Femur (tissue), 1 donor: ENCODE measurements at places on chromosomes 1 and 21.

- DNase-seq: no peak
Measured at GRCh38 chr1:40312238-40313205, 4.6 kb downstream of the COL9A2 start.

DNA sequence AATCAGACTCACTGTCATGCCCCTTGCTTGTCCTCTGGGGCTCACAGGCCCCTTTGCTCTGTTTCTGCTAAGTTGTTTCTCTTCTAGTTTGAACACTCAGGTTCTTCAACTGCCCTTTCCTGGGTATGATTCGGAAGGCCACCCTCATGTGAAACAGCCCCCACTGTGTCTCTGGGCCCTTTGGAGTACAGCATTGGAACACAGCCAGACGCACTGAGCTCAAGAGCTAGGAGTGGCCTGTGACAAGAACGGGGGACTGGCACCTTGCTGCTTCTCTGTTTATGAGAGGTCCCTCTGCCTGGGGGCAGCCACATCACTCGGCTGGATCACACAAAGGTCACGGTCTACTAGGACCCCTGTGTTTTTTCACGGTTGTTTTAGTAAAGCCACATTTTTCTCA, 114.4 kb upstream of the ZC3H12A start:
- no peak for DNase-seq

DNA sequence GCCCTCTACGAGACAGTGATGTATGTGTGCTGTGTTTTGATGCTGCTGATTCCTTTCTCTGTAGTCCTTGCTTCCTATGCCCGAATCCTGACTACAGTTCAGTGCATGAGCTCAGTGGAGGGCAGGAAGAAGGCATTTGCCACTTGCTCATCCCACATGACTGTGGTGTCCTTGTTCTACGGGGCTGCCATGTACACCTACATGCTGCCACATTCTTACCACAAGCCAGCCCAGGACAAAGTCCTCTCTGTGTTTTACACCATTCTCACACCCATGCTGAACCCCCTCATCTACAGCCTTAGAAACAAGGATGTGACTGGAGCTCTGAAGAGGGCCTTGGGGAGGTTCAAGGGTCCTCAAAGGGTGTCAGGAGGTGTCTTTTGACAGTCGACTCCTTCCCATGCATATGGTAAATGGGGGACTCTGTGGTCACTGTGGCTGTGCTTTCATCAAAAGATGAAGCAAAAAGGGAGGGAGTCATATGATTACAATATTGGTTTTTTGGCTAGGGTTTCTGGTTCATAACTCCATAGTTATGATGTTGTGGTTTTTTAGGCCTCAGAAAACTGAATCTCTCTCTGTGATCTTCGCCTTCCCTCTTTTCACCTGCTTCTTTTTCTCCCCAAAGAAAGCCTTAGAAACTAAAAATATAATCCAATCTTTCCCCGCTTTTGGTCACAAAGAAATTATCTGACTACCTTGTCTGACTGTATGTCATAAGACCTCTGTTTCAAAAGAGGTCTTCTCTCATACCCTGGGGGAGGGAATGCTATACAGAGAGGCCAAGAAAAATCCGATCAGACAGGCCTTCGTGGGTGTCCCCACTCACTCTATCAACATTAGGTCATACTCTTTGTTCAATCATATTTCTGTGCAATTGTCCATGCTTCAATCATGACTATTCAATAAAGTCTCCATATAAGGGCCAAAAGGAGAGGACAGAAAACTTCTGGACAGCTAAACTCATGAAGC, 4.2 kb downstream of the OR2T1 start:
- DNase-seq: no peak

DNA sequence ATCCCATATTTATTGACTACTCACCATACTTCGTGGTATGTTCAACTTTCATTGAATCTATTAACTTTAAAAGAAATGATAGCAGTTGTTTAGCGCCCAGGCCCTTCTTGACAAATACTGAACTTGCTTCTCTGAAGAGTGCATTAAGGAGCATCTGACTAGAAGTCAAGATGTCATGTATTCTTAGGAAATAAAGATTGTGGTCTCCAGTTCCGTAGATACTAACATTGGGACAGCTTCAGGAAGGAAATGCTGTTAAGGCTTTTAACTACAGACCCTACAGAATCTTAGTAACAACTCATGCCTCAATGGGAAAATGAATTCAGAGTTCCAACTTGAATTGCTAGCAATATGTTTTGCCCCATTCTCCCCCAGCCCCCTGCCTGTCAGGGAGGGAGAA, 14.8 kb downstream of the LYST start:
- no peak for DNase-seq

DNA sequence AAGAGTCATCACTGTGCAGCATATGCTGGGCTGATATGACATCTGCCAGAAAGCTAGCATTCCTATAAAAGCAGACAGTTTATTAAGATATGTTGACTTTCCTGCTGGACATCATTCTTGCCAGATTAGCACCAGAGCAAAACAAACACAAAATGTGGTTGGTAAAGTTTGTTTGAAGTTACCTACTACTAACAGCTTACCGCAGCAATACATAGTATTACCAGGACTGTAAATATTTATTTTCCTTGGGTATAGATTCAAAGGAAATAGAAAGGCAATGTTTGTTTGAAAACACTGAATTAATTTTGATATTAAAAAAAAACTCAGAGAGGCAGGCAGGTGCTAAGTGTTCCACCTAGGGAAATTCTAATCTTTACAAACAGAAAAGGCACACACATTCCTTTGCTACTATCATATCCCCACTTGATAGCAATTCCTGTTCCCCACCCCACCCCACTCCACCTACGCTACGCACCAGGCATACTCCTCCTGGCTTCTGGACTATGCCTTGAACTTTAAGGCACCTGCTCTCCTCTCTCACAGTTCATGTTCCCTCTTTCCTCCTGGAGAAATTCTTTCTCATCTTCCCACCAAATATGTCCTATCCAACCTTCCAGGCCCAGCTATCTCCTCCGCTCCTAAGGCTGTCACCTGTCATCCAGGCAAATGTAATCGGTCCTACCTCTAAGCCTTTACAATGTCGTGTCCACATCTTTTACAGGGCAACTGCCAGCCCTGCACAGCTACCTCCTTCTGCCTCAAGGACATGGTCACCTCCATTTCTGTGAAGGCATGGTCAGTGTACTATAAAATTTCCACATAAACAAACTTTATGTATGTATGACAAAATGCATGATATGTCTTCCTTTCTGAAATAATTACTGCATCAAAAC, 34.7 kb downstream of the PTPN14 start:
- no peak for DNase-seq

- no peak for DNase-seq
Measured at GRCh38 chr1:56216218-56216617, 363.1 kb downstream of the PLPP3 start.

DNA sequence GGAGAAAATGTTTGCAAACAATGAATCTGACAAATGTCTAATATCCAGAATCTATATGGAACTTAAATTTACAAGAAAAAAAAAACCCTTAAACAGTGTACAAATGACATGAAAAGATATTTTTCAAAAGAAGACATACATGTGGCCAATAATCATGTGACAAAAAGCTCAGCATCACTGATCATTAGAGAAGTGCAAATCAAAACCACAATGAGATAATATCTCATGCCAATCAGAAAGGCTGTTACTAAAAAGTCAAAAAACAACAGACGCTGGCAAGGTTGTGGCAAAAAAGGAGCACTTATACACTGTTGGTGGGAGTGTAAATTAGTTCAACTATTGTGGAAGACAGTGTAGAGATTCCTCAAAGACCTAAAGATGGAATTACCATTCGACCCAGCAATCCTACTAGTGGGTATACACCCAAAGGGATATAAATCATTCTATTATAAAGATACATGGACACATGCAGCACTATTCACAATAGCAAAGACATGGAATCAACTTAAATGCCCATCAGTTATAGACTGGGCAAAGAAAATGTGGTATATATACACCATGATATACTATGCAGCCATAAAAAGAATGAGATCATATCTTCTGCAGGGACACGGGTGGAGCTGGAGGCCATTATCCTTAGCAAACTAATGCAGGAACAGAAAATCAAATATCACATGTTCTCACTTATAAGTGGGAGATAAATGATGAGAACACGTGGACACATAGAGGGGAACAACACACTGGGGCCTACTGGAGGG, 123.2 kb downstream of the PTPRC start:
- no peak for DNase-seq

DNA sequence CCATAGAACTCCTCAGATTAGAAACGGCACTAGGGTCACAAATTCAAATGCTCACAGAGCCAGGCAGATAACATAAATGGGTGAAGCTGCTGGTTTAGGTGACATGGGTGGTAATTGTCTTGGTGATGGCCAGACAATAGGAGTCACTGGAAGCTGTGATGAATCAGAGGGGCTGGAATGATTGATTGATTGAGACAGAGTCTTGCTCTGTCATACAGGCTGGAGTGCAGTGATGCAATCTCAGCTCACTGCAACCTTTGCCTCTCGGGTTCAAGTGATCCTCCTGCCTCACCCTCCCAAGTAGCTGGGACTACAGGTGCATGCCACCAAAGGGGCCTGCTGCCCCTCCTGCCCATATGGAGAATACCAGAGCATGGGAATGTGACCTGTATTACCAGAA, 63.0 kb downstream of the HIVEP3 start:
- no peak for DNase-seq

- no peak for DNase-seq
Measured at GRCh38 chr21:23740463-23740862, 1866.8 kb downstream of the MRPL39 start.

- DNase-seq: no peak
Measured at GRCh38 chr1:64006276-64007051, 197.0 kb upstream of the UBE2U start.

DNA sequence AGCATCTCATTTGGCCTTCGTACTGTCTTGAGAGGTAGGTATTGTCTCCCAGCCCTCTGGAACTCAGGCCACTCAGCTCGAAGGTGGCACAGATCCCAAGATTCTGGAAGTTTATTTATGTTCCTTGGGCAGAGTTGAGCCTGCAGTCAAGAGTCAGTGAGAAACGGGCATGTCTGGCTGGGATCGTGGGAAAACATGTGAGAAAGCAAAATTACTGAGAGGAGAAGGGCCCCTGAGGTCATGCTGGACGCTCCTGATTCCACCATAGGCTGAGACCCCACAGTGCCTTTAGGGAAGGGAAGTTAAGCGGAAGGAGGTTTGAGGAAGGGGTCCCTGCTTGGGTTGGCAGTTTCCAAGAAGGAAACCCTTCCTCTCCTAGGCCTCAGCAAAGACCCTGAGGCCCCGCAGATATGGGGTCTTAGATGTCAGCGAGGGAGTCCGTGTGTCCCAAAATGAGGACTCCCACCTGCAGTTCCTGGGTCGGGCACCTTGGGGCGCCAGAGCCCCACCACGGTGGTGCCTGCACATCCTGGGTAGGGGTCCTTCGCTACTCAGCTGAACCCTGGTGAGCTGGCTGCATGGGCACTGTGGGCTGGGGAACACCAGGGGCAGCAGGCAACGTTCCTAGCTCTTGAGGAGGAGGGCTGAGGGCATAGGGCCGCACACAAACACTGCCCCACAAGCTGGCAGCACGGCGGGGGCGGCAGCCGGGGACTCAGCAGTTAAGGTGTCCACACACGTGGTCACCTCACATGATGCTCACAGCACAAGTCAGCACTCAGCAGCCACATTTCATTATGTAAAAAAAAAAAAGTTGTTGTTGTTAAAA, 12.3 kb upstream of the SEMA4A start:
- DNase-seq: no peak

GRCh38 chr1:193042766-193043691, 16.1 kb downstream of the UCHL5 start:
- DNase-seq: no peak

DNA sequence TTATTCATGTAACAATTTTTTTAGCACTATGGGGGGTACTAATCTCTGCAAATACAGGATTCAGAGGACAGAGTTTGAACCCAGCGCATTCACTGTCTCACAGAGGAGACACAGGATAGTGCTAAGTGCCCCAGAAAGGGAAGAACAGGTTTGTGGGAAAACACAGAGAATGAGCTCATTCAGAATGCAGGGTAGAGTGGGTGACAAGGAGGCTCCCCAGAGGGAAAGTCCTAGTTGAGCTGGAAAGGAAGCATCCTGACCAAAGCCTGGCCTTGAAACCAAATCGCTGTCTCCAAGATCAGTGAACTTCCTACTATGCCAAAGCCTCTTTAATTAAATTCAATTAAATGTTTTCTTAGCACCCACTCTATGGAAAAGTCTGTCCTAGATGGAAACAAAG, 19.0 kb upstream of the RGS2 start:
- no peak for DNase-seq

DNA sequence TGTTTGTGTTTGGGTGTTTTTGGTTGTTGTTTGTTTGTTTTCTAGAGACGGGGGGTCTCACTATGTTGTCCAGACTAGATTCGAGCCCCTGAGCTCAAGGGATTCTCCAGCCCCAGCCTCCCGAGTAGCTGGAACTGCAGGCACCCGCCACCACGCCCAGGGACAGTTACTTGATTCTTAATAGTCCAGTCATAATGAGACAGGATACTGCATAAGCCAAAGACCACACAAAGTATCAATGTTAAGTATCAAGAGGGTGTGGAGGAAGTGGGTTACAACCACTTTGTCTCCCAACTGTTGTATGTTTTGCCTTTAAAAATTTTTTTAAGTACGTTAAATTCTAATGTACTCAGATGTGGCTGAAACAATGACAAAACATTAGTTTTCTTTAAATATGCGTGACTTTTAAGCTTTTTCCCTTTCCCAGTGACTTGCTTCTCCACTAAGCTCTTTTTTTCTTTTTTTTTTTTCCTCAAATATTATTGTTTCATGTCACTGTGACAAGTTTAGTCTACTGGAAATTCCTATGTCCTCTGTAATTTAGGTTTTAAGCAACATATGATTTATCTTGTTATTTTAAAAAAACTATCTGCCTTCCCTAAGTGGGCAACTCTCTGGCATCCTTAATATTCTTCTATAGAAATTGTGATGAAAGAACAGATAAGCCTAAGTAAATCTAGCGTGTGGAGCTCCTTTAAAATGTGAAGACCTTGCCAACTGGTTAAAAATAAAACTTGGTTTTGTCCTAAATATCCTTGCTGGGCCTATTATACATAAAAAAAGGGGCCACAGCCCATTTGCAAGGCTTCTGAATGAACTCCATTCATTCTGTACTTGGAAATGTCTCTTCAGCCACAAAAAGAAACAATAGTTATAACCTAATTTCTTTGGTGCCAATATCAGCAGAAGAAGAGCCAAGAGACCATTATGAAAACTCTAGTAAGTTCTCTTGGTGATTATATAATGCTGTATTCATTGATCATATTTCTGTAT, 56.2 kb upstream of the DPH5 start:
- no peak for DNase-seq

DNA sequence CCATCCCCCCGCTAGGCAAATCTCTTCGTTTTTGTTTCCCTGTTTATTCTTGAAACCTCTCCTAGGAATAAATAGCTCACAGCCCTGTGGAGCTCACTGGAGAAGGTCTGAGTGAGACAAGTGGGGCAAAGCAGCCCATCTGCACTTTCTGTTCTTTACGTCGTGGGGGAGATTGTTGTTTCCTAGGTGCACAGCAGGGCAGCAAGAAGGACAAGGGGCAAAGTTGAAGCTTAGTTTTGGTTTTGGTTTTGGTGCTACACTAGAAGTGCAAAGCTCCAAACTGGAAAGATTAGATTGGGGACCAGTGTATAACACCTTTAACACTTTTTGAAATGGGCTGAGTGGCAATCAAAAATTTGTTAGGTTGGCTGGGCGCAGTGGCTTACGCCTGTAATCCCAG, 76.6 kb downstream of the GPR88 start:
- no peak for DNase-seq

- no peak for DNase-seq
Measured at GRCh38 chr1:212909652-212910063, 40.7 kb upstream of the VASH2 start.

GRCh38 chr1:81678779-81679178, 122.0 kb upstream of the ADGRL2 start:
- no peak for DNase-seq
